NCI-H187 treated with DMSO at 0.1 percent for 48 hours (cell line): ENCODE measurements at places on chromosomes 13 and 19.

DNA sequence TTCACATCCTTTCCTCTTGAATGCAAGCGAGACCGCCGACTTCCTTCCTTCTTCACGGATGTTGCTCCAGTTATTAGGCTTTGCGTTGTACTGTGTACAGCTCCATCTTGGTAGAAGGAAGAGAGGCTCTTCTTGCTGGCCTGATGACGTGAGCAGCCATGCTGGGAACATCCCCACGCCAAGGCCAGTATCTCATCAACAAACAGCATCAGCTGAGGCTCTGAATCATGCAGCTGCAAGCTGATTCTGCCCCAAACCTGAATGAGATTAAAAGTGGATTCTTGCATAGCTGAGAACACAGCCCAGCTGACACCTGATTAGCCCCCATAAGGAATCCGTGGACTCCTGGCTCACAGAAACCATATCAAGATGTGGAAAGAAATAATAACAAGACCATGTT lies 809.6 kb downstream of the EFNB2 start:
- no peak for DNase-seq

DNA sequence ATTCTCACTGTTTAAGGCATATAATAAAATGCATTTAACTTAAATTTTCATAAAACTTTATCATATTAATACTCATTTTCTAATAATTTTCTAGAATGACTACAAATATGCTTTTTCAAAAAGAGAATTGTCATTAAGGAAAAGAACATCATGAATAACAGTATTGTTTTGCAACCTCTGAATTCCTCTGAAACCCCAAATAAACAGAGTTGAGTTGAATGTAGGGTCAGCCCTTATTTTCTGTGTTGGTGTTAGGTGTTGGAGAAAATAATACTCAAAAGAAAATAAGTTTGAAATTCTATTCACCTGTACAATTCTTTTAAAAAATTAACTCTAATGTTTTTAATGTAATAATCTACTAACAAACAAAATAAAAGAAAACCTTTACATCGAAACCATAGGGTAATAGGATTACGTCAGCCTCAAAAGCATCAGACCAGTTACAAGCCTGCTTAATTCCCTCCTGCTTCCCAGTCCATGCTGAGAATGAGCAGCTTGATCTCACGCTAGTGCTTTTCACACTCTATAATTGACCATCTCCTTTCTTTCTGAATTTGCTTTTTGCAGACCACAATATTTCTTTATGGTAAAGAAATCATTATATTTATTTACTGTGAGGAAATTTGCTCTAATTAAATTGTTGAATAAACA lies 160.9 kb downstream of the PCDH9 start:
- no peak for DNase-seq

DNA sequence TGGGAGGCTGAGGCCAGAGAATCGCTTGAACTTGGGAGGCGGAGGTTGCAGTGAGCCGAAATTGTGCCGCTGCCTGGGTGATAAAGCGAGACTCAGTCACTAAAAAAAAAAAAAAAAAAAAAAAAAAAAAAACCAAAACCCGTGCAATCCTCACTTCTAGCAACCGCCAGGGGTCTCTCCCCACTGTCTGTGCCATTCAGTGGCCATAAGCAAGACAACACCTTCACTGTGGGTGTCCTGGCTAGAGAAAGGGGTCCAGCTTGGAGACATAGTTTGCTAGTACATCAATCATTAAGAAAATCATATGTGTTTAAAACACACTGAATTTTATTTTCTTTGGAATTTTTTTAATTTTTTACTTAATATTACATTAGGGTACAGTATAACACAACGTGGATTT lies 68.2 kb downstream of the RASL11A start:
- no peak for DNase-seq

- no peak for DNase-seq
Measured at GRCh38 chr13:95740979-95741320, 64.0 kb downstream of the DNAJC3 start.

DNA sequence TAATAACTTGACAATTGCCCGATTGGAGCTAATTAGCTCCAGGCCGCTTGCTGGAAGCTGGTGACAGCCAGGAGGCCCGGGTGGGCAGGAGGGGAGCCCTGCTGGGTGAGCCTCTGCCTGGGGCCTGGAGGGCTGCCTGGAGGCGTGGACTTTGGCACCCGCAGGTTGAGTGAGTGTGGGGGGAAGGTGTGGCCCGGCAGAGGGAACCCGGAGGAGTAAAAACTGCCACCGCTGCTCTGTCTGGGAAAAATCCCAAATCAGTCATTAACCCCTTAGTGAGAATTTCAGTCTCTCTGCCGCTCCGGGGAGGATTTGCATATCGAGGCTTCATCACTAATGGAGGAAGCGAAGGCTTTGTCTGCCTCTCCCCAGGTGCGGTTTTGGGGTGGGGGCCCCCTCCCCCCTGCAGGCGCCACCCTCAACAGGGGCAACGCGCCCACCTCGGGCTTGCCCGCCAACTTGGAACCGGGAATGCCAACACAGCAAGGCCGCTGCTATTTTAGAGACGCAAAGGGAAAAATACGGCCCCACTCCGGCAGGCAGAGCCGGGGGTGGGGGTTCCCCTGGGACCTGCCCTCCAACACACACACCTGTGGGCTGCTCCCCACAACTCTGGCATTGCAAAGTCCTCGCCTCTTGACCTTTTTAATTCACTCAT lies 6.2 kb downstream of the EFNA2 start:
- DNase-seq: no peak

DNA sequence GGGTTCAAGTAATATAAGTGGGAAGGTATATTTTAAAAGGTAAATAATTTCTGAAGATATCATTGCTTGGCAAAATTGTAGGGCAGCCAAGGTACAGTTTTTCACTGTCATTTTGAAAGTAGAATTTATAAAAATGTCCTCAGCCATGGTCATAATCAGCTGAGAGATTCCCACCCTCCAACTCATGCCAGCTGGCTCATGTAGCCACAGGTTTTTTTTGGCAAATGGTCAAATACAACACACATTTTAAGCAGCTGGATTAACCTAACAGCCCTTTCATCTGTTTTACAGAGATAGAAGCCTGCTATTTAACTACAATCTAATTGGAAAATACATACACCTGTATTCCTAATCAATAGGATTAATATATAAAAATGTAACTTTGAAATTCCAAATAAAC lies 619.2 kb upstream of the SGCG start:
- no peak for DNase-seq

DNA sequence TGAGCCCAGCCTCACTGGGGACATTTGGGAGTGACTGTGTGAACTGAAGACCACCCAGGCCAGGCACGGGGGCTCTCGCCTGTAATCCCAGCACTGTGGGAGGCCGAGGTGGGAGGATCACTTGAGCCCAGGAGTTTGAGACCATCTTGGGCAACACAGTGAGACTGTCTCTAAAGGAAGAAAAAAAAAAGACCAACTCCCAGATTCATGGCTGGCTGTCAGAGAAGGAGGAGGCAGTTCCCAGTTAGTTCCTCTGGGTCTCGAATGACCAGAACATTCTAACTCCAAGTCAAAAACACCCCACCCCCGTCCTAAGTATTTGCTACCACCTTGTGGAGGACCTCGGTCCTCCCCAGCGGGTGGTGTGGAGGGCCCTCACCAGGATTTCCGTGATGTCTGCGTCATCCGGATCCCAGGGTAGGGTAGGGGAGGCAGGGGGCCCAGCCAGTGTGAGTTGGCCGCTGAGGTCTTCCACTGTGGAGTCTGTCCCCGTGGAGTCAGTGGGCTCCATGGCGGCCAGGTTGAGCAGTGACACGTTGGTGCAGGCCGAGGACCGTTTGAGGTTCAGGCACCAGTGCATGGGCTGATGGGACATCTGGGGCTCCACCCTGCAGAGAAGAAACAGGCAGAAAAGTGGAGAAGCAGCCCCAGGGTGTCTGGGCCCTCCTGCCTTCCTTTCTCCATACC lies 1.3 kb downstream of the TSKS start:
- no peak for DNase-seq

GRCh38 chr13:74574964-74575728 lies 440.9 kb upstream of the KLF12 start:
- no peak for DNase-seq

- no peak for DNase-seq
Measured at GRCh38 chr19:9914001-9914314, 22.4 kb downstream of the OLFM2 start.

- peak; percentile 83 for DNase-seq
Measured at GRCh38 chr13:109403012-109403421, 383.4 kb downstream of the IRS2 start.
